ENCODE measurements at places on chromosomes 3 and 15.
A peak's percentile ranks its signal among the peaks of the same experiment; 100 is the strongest.

- DNase-seq, result no peak
Observed at GRCh38 chr15:78804391-78804792, 6.9 kb downstream of the ADAMTS7 start.

DNA sequence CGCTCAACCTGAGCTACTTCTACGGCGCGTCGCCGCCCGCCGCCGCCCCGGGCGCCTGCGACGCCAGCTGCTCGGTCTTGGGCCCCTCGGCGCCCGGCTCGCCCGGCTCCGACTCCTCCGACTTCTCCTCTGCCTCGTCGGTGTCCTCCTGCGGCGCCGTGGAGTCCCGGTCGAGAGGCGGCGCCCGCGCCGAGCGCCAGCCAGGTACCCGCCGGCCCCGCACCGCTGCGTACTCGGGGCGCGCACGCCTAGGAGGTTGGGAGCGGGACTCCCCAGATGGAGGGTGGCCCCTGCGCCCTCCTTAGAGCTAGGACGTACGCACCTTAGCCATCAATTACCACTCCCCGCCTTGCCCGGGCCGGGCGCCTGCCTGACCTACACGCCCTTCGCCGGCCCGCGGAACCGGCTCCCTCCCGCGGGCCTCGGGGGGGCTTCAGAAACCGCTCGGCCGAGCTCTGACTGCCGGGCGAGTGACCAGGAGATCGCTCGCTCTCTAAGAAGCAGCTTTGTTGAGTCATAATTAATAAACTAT is 466 bp downstream of the NFKBIZ start:
- DNase-seq, result peak; percentile 41

GRCh38 chr15:40412095-40412759 is 6.6 kb downstream of the IVD start:
- DNase-seq, result no peak

- DNase-seq, result no peak
Observed at GRCh38 chr15:96344706-96345559, 14.4 kb downstream of the NR2F2 start.

DNA sequence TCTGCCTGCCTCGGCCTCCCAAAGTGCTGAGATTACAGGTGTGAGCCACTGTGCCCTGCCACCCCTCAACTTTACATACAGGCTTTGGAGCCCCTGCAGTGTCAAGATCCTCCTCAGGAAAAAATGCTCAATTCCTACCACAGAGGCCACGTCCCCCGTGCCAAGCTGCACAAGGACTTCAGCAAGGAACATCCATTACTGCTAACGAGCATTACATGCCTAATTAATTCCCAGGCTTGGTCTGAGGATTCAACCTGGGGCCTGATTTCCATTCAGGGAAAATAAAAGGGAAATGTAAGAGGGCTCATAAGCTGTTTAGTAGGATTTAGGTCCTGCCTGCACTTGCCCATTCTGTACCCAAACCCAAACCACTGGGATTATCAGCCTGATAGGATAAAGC is 161.4 kb downstream of the RAB11A start:
- no peak for DNase-seq

GRCh38 chr3:4478261-4478660 is 11.2 kb upstream of the SUMF1 start:
- no peak for DNase-seq

- DNase-seq, result no peak
Observed at GRCh38 chr15:77623755-77624524, 8.8 kb downstream of the LINGO1 start.

DNA sequence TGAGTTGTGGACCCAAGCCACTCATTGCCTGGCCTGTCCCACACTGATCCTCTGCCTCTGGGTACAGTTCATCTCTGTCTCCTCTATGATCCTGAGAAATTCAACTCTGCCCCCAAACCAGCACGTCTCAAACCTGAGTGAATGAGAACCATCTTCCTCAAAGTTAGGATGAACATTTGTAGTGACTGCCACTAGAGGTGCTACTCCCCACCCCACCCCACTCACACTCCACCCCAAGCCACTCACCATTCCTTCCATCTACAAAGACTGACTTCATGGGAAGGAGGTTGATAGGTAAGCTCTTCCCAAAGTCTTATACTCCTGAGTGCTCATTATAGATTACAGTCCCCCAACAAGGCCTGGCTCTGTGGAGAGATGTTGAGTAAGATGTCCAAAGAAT is 43.8 kb downstream of the NEK10 start:
- no peak for DNase-seq

DNA sequence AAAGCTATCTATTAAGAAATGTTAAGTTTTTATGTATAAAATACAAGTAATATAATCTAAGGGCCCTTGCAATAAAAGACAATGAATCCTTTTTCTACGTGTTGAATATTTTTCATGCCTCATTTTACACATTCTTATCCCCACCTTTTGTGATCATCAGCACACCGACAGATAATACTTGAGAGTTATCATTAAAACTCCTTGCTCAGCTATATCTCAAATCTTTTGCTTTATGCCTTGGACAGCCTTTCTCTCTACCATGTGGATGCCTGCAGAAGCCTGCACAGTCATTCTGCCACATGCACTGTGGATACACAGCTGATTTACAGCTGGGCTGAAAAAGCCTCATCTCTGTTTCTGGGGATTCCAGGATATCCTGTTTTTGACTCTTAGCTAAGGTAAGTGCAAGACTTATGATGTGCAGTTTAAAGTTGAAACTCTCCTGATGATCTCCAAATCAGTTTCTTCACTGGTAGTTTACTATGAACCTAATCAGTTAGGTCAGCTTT is 1565.1 kb downstream of the SI start:
- DNase-seq, result no peak

- DNase-seq, result no peak
Observed at GRCh38 chr15:22890296-22890695, 51.8 kb downstream of the NIPA2 start.

DNA sequence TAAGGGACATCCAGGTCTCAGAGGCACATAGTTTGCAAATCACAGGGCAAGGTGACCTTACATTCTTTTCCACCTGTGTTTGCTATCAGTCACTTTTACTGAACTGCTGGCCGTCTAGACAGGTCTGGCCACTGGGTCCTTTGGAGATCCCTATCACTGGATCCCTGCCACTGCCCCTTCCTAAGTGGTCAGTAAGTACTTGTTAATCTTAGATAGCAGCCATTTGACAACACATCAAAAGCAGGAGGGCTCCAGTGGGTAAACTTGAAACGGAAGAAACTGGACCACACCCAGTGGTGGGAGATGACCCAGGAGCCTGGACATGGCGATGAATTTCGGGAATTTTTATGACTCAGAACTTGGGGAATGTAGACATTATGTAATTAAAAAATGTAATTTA is 28.9 kb upstream of the RASGRP1 start:
- no peak for DNase-seq

GRCh38 chr3:145776782-145777408 is 384.1 kb downstream of the PLOD2 start:
- no peak for DNase-seq

DNA sequence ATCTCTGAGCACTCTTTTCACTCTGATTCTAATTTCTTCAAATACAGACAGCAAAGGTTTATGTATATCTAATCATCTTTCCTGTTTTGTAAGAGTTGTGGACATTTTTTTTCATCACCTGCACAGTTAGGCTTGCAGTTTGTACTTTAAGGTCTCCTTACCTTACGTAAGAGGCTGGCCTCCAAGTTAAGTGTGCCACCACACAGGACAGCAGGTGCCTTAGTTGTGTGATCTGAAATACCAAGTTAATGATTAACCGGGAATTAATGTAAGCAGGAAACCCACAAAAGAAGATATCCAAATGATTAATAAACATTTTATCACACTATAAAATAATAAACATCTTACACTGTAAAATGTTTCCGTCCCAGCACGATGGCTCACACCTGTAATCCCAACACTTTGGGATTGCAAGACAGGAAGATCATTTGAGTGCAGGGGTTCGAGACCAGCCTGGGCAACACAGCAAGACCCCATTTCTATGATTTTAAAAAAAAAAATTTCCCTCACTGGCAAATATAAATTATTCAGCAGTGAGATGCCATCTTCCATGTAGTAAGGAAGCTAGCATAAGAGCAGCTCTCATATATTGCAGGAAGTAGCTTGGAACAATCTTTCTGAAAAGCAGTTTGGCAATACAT is 87.7 kb upstream of the LIMD1 start:
- no peak for DNase-seq

DNA sequence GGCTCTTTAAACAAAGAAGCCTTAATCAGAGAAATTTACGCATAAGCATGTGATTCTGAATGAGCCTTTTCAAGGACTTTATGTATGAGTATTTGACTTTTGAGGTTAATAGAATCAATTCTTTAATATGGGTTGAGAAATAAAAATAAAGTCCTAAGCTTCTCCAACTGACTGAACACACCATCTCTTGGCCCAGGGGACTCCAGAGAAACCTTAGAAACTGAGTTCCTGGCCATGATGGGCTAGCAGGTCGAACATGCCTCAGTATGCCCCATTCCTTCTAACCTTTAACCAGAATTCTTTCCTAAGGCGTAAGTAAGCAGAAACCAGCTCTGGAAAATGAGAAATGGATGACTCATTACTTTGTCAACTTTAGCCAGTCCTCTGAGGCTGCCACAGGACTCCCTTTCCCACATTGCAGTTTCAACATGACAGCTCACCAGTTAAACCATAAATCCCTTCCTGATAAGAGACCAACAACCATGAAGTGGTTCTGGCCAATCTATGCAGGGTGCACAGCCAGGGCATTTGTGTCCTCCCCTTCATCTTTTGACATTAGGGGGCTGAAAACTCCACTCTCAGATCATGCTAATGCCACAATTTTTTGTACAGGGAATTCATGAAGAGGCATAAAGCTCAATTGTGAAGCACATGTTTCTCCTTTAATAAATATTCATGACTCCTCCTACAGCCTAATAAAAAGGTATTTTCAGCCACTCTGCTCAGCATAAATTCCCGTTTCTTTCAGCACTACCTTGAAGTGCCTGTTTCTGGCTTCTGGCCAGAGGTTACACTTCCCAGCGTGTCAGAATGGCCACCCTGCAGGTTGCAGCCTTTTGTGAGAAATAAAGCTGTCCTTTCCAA is 33.3 kb downstream of the TM4SF18 start:
- DNase-seq, result no peak

- no peak for DNase-seq
Observed at GRCh38 chr3:177703788-177704187, 506.5 kb upstream of the TBL1XR1 start.

DNA sequence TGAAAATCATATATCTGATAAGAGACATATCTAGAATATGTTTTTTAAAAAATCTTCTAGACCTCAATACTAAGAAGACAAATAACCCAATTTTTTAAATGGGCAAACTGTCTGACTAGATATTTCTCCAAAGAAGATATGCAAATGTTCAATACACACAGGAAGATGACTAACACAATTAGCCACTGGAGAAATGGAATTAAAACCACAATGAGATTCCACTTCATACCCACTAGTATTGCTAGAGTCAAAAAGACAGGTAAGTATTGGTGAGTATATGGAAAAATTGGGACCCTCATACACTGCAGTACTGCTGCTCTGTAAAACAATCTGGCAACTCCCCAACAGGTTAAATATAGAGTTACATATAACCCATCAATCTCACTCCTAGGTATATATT is 33.1 kb upstream of the TOPAZ1 start:
- no peak for DNase-seq

- DNase-seq, result no peak
Observed at GRCh38 chr15:73753250-73754130, at the start of gene INSYN1. INSYN1 (minus strand) TSS chr15:73753351; CDS start chr15:73751130, 2,221 bp downstream.

DNA sequence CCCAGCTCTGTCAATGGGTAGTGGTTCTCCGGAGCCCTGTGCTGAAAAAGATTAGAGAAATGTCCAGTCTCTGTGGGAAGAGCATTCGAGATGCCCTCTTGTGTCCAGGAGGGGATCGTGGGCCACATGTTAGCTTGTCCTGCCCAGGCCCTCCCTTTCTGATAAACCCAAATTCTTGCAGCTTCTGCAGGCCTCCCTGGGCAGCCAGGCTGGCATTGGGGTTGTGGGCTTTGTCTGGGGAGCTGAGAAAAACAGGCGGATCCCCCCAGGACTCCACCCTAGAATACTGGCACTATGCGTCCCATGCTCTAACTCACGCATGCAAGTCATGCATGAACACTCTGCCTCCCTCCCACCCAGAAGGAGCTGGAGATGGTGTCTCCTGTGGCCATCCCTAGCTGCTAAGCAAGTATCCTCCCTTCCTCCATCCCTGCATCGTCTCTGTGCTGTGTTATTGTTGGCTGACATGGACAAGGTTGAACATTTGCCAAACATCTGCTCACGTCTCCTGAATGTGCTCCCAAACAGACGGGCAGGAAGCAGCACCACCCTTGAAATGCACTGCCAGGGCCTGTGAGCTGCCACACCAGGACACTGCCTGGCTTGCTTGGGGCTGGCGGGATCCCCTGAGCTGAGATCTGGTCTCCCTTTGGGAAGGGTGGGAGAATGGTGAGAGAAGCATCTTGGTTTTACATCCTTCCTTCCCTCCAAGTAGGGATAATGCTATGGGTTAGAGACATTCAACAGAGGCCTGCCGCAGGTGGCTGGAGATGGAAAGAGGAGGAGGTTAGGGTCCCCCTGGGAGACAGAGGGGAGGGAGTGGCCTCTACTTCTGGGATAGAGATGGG is 26.5 kb downstream of the CFAP161 start:
- DNase-seq, result no peak

DNA sequence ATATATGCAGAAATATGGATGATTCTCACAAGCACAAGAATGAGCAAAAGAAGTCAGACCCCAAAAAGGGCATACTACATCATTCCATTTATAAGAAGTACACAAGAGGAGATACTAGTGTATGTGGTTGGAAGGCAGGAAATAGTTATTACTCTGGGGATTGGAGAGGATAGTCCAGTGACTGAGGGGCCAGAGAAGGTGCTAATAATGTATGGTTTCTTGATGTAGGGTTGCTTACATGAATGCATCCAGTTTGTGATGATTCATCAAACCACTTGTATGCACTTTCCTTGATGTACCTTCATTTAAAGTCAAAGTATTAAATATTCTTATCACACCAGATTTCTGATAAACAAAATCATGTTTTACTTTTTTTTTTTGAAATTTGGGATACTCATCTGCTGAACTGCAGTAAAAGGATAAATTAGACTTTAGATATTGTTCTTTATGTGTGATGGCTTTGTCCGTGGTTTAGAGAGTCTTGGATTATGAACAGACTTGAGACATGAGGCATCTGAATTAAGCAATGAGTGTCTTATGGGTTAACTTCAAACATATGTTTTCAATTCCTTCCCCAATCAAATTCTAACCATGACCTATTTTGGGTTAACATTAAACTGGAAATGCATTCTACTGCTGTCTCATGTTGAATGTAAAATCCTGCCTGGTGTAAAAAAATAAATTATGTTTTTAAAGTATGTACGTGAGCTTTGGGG is 171.2 kb downstream of the SEMA6D start:
- DNase-seq, result no peak

- DNase-seq, result no peak
Observed at GRCh38 chr3:33798113-33798417, 365 bp upstream of the PDCD6IP start.

DNA sequence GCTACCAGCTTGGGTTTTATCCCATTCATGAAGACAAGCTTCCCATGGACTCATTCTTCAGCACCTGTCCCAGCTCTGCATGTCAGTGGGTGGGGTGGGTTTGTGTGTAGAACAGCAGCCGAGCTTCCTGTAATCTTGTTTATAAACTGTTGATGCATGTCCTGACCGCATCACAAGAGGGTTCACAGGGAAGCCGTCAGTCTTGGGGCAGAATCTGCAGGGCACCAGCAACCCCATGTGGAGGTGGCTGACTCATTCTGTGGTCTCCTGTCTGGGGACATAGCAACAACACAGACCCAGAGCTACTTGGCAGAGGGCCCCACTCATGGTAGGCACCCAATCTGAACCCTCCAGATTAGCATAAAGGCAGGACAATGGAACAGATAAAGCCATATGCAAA is 35.6 kb downstream of the DAPK2 start:
- DNase-seq, result peak; percentile 71
